ENCODE measurements at places on chromosomes 3 and 15.

- no peak for DNase-seq
Measured at GRCh38 chr15:99718421-99718820, 14.8 kb downstream of the LYSMD4 start.

GRCh38 chr3:133283958-133284807, 115.7 kb upstream of the BFSP2 start:
- DNase-seq, result no peak

- peak; percentile 70 for DNase-seq
Measured at GRCh38 chr15:70853973-70854665, at the start of gene LARP6. LARP6 (minus strand) TSS chr15:70854157; CDS start chr15:70854088, 69 bp downstream.

DNA sequence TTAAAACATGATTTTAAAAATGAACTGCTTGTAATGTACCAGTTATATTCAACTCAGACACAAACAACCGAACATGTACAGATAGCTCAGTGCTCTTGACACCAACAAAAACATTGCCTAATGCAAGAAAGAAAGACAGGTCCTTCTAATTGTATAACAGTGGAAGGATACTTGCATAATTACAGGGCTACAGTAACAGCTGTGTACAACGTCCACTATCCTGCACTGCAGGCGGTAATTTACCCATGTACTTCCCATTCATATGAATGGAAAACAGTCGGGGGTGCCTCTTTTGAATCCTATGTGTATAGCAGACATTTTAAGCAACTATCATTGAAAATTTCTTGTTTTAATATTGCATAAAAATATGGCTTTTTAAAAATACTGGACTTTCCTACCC, 41.1 kb upstream of the PLSCR5 start:
- no peak for DNase-seq

GRCh38 chr3:121698901-121699300, 38.2 kb upstream of the HCLS1 start:
- no peak for DNase-seq

DNA sequence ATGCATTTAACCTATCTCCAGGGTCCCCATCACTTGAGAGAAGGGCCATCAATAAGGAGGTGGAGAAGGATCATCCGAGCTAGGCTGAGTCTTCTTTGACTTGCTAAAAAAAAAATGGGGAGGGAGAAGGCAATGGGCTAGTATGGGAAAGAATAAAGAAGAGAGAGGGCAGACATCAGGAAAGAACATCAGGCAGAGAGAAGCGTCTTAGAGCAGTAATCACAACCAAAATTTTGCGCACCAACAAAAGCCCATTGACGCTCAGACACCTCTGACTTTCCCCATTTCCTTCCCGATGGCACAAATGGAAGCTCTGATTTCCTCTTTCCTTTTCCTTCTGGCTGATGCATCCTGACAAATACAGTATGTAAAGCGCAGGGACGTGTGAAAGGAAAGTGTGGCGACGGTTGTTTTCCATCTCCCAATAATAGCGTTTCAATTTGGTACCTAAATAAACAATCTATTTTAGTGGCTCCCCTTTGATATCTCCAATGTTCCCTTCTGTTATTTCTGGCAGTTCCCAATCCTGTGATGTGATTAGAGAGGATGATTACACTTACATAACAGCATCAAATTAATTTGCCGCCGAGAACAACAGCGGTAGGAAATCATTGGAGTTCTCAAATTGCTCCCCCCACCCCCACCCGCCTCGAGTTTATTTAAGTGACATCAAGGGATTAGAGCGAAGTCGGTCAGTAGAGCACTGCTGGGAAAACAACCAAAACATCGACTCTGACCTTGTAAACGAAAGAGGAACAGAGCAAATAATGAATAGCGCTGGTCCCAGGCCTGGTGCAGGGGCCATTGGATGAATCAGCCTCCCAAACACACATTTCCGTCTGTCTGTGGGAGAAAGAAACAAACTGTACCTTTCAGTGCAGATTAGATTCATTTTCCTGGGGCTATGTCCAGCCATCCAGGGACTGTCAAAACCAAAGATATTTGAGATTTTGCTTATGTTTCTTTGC, 273.3 kb upstream of the ICE2 start:
- DNase-seq, result no peak

GRCh38 chr3:158839966-158840365, 38.1 kb downstream of the MFSD1 start:
- DNase-seq, result no peak

DNA sequence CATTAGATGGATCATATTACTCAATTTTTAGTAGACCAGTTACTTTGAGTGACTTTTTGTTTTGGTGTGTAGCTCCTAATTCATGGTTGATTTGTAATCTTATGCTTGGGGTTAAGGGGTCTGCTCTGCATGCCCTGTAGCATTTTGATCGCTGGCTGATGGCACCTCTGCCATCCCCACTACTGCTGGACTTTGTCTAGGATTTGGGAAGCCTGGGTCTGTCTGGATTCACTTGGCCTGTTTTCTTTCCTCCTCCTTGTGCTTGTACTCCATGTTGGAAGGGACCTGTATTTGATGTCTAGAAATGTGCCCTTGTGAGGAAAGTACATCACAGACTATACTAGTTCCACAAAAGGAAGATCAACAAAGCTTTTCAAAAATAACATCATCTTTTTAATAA, 154.1 kb downstream of the FNDC3B start:
- no peak for DNase-seq

DNA sequence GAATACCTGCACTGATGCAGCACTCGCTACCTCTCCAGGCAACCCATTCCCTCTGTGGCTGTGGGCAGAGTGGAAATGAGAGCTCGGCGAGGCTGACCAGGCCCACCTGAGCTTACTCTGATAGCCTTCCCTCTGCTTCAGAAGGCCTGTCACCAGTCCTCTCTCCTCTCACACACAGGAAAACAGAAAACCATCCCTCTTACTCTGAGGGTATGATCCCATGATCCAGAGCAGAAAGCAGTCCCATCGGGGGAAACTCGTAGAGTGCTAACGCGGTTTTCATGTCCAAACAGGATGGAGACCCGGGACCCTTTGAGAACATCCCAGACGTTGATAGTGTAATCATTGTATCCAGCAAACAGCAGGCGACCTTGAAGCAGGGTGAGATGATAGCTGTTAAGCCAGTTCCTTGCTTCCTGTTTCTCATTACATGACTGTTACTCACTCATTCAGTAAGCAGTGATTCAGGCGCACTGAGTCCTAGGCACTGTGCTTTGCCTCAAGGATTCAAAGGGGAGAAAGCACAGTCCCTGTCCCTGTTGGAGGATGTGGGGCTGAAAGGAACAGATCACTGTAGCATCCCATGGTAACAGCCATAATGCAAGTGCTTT, 11.8 kb upstream of the BCL2L10 start:
- no peak for DNase-seq

GRCh38 chr15:100919481-100920405, 586 bp downstream of the LRRK1 start:
- DNase-seq, result peak; percentile 60

DNA sequence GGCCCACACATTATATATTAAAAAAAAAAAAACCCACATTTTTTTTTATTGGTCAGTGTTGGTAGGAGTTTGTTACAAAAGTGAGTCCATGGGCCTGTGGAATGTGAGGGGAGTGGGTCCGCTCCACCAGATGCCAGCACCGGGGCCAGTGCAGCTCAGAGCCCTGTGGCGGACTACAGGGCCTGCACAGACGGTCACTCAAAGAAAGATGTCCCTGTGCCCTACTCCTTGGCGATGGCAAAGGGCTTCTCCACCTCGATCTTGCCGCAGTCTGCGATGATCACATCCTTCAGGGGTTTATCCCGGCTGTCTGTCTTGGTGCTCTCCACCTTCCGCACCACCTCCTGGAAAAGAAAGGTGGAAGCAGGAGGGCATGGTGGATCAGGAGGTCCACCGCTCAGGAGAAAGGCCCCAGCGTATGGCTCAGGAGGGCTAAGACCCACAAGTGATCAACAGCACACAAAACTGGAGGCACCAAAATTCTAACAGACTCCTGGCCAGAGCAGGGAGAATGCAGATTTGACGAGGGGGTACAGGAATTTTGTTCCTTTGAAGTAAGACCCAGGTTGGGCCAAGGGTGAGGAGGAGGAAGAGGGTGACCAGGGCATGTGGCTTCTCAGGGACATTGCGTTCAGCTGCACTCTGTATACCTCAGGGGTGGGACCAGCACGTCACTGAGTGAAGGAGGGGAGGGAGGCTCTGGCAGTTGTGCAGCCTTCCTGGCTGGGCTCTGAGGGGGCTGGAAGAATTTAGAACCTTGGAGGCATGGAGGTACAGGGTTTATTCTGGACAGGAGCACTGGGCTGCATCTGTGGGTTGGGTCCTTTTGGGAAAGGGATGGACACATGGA, 4.5 kb downstream of the SNX22 start:
- no peak for DNase-seq

DNA sequence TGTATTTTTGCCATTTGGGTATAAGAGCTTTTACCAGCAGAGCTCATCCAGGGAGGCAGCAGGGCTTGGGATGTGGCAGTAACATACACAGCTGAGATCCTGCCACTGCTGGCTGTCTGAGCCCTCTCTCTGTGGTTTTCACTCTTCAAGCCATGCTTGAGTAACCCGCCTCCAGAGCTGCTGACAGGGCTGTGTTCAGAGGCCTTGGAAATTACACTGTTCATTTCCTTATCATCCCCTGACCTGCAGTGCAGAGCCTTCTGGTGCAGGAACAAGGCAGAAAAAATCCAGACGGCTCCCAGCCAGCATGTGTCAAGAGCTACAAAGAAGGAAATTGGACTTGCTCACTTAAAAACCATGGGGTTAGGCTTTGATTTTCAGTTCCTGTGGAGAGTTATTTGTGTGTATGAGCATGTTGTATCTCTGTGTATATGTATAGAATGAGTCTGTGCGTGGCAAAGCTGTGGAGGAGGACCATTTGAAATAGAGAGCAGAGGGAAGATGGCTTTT, 47.0 kb downstream of the ZNF609 start:
- peak; percentile 59 for DNase-seq

- no peak for DNase-seq
Measured at GRCh38 chr15:48052946-48053345, 67.8 kb upstream of the SLC24A5 start.

- no peak for DNase-seq
Measured at GRCh38 chr3:84974347-84974746, 15.6 kb downstream of the CADM2 start.

DNA sequence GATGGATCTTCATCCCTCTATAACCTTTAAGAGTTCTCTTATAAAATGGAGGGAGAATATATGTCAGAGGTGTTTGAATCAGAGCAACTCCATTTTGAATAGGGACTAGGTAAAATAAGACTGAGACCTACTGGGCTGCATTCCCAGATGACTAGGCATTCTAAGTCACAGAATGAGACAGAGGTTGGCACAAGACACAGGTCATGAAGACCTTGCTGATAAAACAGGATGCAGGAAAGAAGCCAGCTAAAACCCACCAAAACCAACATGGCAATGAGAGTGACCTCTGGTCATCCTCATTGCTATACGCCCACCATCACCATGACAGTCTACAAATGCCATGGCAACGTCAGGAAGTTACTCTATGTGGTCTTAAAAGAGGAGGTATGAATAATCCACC, 211.0 kb downstream of the GBE1 start:
- DNase-seq, result no peak

DNA sequence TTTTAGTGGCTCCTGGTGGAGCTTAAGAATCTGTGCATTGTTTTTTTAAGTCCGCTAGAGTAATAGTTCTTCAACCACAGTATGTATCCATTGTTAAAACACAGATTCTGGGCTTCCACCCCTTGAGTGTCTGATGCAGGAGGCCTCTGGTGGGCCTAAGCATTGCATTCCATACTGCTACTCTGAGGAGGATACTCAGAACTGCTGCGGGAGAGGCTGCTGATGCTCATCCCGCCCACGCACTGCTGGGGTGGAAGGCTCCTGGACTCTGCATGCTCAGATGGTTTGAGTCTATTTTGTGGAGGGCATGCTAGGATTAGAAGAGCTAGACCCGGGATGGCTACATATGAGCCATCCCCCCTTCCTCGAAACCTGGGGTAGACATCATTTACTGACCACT, 74.4 kb downstream of the THSD4 start:
- no peak for DNase-seq

- DNase-seq, result peak; percentile 17
Measured at GRCh38 chr3:124207873-124208485, 216.1 kb upstream of the ROPN1 start.

GRCh38 chr3:139532976-139533375, 6.6 kb downstream of the RBP1 start:
- no peak for DNase-seq

GRCh38 chr15:101439920-101440319, 49.6 kb downstream of the PCSK6 start:
- no peak for DNase-seq

- no peak for DNase-seq
Measured at GRCh38 chr3:193970773-193971206, 165.2 kb upstream of the HES1 start.

DNA sequence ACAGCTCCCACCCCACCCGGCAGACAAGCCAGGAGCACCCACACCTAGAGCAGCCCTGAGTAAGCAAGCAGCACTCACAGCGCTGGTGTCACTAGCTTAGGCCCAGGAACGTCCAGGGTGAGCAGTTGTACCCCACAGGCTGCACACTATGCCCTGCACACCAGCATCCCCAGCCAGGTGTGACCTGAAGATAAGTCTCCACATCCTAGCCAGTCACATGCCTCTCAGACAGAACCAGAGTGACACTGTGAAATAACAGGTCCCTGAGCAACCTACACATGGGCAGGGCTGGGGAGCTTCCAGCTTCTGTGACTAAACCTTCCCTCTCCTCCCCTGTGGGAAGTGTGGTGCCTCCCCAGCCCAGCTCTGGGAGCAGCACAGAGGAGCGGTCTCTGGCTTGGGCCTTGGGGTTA, 253.6 kb downstream of the UACA start:
- no peak for DNase-seq

DNA sequence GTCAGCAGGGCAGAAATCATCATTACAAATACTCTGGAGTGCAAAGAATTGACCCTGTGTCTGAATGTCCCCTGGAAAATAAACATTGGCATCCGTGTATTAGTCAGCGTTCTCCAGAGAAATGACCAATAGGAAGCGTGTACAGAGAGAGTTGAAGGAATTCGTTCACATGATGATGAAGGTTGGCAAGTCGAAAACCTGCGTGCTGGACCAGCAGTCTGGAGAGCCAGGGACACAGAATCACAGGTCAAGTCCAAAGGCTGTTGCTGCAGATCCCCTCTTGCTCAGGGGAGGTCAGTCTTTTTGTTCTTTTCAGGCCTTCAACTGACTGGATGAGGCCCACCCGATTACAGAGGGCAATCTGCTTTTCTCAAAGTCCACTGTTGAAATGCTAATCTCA, 16.6 kb downstream of the GP9 start:
- DNase-seq, result no peak

GRCh38 chr3:55719508-55719907, 232.4 kb upstream of the WNT5A start:
- DNase-seq, result no peak

Data from GM13976 (cell line).